CD4-positive, alpha-beta T cell treated with Interleukin-10 for 1 hour (primary cell): ENCODE measurements at places on chromosomes 7 and 10.

GRCh38 chr10:110601581-110601980 lies 34.1 kb downstream of the SMC3 start:
- no peak for DNase-seq

- no peak for DNase-seq
Measured at GRCh38 chr10:58653139-58653538, 140.5 kb downstream of the BICC1 start.

DNA sequence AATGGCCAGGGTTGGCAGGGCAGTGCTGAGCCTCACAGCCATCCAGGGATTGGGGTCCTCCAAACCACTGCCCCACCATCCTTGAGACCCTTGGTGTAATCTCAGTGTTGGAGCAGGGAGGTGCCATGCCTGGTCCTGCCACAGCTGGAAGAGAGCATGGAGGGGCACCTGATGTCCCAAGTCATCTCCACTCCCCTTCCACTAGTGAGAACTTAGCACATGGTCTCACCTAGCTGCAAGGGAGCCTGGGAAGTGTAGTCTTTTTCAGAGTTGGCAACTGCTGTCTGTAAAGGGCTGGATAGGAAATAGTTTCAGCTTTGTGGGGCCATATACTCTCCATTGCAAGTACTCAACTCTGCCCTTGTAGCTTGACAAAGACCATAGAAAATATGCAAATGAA lies 238.7 kb downstream of the RPS24 start:
- DNase-seq = no peak

- no peak for DNase-seq
Measured at GRCh38 chr7:26865094-26865388, 651 bp upstream of the SKAP2 start.

- no peak for DNase-seq
Measured at GRCh38 chr7:1567049-1567771, 2.6 kb downstream of the PSMG3 start.

- DNase-seq = no peak
Measured at GRCh38 chr7:25662841-25663800, 434.8 kb upstream of the NPVF start.

GRCh38 chr7:23246555-23246954 lies at the start of gene GPNMB:
TSS of gene GPNMB (plus strand) at chr7:23246775. CDS start at chr7:23246858, 83 bp downstream.
- DNase-seq = no peak

- no peak for DNase-seq
Measured at GRCh38 chr7:71442492-71443190, 310.7 kb downstream of the GALNT17 start.

- DNase-seq = no peak
Measured at GRCh38 chr10:93290661-93291354, 191.3 kb downstream of the MYOF start.

DNA sequence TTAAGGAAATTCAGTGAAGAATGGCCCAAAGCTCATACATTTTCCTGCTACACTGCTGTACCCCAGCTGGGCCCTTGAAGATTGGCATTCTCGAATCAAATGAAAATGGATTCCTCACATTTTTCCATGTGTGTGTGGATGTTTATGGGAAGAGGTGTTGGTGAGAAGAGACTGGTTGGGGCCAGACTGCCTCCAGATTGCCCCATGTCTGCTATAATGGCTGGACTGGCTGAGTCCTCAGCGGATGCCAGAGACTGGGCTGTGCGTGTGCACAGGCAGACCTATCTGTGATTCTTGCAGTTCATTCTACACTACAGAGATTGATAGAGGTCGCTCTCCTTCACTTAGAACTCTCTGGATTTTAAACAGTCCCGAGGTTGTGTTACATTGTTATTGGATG lies 183.6 kb upstream of the GDF10 start:
- DNase-seq = no peak

DNA sequence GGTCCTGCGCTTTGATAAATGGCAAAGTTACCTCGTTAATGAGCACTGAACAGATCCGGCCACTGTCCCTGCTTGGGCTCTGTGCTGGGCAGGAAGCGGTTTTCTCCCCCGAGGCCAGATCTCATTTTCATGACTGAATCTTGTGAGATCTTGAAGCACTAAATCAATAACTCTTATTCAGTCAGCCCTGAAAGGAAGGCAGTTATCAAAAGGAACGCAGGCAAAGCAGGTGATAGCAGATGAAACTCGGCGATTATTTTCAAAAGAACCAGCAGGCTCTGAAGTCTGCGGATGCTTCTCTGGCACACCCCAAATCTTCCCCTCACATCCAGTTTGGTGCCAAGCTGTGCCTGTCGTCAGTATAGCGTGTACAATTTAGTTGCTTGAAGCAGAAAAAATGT lies 228.7 kb downstream of the BAMBI start:
- no peak for DNase-seq

DNA sequence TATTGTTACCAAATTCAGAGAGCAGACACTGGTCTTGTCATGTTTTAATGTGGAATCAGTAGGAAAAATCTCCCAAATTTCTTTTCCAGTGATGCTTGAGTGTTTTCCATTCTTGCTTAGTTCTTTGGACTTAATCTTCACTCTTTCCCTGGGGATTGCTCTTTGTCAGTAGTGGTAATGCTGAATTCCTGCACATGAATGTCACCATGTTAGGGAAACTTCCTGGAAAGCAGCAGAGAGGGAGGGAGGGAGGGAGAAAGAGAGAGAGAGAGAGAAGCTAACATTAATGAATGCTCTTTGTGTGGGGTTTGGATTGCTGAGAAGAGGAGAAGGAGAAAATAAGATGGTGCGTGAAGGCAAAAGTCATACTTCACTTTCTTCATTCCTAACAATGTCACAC lies 295.3 kb upstream of the COBL start:
- no peak for DNase-seq

DNA sequence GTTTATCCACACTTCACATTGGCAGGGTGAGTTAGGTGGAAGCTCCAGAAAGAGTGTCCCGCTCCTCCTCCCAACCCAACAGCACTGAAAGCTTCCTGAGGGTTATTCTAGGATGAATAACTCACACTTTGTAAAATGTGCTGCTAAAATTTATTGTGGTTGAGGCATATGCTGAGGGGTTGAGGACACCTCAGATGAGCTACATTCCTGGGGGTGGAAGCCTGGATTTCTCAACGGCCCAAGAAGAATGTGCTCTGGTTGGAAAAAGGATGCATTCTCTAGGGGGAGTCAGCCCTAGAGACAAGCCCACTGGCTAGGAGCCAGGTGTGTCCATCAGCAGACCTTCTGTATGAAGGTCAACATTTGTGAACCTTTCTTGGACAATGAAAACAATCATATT lies 91.5 kb upstream of the PDE1C start:
- no peak for DNase-seq

GRCh38 chr7:45149606-45150005 lies 8.0 kb upstream of the RAMP3 start:
- DNase-seq = no peak

DNA sequence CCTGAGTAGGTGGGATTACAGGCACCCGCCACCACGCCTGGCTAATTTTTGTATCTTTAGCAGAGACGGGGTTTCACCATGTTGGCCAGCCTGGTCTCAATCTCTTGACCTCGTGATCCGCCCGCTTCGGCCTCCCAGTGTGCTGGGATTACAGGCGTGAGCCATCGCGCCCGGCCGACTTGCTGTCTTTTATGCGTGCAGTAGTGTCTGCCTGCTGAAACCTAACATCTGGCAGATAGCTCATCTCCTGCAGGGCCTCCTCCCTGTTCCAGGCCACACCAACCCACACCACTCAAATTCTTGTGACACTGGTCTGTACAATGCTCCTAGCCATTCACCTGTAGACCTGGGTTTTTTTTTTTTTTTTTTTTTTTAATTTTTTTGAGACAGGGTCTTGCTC lies 41.5 kb downstream of the BAIAP2L1 start:
- no peak for DNase-seq

GRCh38 chr7:3431306-3431705 lies 130.3 kb downstream of the SDK1 start:
- no peak for DNase-seq

DNA sequence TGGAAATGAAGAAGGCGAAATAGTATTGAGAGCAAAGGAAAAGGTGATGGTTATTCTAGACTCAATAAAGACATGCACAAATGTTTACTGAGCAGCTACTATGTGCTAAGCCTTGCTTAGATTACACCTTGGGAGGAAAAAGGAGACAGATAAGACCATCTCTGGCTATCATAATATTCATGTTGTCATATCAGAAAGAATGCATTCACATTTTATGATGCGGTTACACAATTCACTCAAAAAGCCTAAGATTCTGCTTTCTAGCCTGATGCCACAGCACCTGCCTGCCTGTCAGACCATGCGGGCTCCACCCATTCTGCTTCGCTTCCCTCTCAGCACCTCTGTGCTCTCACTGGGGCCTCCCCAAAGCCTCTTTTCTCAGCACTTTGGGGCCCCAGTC lies 100.9 kb downstream of the JCAD start:
- no peak for DNase-seq

GRCh38 chr7:24213311-24213710 lies 70.7 kb upstream of the NPY start:
- DNase-seq = no peak

- DNase-seq = no peak
Measured at GRCh38 chr7:41130561-41131236, 572.2 kb downstream of the INHBA start.

GRCh38 chr7:82567841-82568240 lies 124.3 kb upstream of the CACNA2D1 start:
- DNase-seq = no peak

- no peak for DNase-seq
Measured at GRCh38 chr7:36010656-36011587, 142.1 kb upstream of the EEPD1 start.

- no peak for DNase-seq
Measured at GRCh38 chr7:151025924-151026671, 1.8 kb upstream of the ATG9B start.

DNA sequence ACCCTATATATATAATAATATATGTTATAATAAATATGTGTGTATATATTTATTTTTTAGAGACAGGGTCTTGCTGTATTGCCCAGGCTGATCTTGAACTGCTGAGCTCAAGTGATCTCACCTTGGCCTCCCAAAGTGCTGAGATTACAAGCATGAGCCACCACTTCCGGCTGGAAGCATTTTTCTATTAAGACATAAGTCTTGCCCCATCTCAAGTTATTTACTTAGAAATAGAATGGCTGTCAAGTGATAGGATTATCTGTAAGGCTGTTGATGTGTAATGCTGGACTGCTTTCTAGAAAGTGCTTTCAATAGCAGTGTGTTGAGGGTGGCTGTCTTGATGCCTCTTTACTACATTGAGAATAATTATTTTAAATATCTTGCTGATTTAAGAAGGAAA lies 65.2 kb downstream of the ZMYND11 start:
- no peak for DNase-seq

DNA sequence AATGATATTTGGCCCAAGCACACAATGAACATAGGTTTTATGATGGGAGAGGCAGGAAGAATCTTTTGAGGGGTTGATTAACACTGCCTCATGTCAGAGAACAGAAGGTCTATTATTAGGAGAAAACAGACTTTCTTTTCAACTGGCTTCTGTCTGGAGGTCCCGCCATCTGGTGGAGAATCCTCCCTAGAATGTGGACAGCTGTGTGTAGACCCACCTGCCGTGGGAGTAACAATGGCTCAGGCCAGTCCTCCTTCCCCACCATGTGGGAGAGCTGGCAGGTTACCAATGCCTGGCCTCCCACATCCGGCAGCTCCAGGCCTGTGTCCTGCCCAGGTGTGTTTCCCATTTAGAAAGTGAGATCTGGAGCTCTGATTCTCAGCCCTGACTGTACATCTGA lies 70.4 kb upstream of the AOAH start:
- DNase-seq = no peak

- peak; percentile 11 for DNase-seq
Measured at GRCh38 chr7:64045301-64046040, at the start of gene ZNF727. TSS of gene ZNF727 (plus strand) at chr7:64045434. CDS start at chr7:64045622, 188 bp downstream.

GRCh38 chr10:103982639-103983038 lies 15.7 kb downstream of the SLK start:
- no peak for DNase-seq

DNA sequence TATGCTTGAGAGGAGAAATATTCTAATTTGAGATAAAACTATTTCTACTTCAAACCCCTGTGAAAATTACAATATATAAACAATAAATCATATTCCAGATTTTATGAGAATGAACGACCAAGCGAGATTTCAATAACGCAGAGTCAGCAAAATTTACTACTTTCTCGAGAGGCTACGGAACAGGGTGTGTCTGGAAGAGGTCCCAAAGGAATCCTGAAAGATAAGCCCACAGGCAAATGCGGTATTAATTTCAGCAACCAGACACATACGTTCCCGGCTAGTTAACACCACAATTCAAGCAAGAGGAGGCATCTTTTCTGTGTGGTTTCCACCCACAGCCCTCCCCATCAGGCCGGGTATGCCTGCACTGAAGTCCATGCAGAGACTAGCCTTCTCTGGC lies 26.4 kb downstream of the BEND7 start:
- no peak for DNase-seq

- no peak for DNase-seq
Measured at GRCh38 chr10:79038841-79039201, 29.9 kb upstream of the ZMIZ1 start.

GRCh38 chr7:33870120-33870519 lies 35.2 kb upstream of the BMPER start:
- no peak for DNase-seq

DNA sequence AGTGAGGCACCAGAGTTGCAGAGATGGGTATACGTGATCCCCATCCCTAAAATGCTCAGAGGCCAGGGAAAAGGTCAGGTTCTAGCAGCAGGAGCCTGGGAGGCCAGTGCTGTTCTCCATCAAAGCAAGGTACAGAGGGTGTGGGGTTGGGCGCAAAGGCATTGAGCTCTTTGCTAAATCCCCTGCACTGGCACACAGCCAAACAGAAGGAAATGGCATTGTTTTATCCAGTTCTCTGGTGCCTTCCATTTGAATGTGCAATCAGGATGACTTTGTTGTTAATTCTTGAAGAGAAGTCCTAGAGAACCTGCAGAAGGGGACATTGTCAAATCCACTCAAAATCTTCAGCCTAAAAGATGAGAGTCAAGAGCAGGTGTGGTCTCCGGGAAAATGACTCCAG lies 111.3 kb upstream of the CHST15 start:
- no peak for DNase-seq

DNA sequence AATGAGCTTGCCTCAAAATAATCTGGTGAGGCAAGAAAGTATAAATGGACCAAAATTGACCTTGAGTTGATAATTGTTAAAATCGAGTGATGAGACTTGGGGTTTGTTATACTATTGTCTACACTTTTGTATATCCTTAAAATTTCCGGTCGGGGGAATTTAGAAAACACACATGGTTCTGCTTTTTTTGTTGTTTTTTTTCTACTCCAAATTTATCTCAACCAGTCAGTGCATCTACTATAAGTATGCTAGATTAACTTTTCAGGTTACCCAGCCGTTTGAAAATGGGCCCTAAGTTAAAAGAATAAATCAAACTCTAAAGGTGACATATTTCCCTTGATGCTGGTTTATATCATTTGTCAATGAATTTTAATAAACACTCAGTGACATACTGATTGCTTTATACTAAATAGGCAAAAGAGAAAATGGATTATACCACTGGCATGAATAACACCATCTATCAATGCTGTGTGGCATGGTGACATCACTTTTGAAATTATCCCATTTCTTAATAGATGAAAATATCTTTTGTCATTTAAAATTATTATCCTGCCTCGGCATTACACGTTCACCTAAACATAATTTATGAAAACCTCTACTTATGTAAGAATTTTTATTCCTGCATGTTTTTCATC lies 40.3 kb upstream of the ST8SIA6 start:
- no peak for DNase-seq
